ENCODE measurements at places on chromosomes 6 and 20. TPM values are rescaled to one million over a fixed set of nuclear protein-coding genes. Genes with fewer than 3 reads are reported as not detected.

RRAGD gene
- 9.5 TPM for total RNA-seq

FOXC1 gene
- 0.07 TPM for total RNA-seq

BPIFA1 gene
- not detected for total RNA-seq

BPIFB1 gene
- total RNA-seq: not detected

Measured in T-helper 1 cell treated with Interleukin-12 subunit alpha and Interleukin-12 subunit beta and Interleukin-4 antibody, amounts not matched to agents 30 ng/mL and 1 ng/mL, for 36 hours (primary cell).